ENCODE measurements at places on chromosomes 5 and 9.

DNA sequence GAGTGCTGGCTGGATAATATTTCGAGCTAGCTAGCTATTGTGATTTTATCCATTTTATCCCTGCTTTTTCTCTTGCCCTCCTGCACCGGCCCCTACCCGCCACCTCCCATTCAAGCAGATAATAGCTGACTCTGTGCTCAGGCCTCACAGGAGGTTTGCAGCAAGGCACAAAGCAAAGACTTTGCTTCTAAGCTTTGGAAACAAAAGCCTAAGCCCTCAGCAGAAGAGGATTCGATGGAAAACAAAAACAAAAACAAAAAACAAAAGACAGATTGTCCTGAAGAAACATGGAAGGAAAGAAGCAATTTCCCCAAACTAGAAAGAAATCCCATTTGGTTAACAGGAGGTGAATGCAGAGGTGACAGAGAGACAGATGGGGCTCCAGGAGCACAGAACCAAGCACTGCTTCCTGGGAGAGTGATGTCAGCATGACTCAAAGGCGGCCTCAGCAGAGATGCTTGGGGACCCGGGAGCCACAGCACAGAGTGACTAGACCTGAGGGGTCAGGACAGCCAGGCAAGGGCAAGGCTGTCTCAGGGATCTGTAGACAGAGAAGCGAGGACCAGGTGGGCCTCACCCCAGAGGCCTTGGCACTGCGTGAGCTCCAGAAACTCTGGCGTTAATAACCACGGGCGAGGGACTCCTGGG, 28.4 kb downstream of the MTX3 start:
- no peak for DNase-seq

- no peak for DNase-seq
These were observed 6.2 kb downstream of the REEP5 start for GRCh38 chr5:112915831-112916230.

GRCh38 chr9:108444400-108445358, 411.1 kb downstream of the ACTL7B start:
- peak; percentile 93 for DNase-seq

DNA sequence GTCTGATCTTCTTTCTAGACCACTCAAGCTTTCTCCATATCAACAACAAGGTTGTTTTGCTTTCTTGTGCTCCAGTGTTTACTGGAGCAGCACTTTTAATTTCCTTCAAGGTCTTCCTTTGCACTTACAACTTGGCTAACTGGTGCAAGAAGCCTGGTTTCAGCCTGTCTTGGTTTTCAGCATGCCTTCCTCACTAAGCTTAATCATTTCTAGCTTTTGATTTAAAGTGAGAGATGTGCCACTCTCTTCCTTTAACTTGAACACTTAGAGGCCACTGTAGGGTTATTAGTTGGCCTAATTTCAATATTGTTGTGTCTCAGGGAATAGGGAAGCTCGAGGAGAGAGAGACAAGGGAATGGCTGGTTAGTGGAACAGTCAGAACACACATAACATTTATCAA, 13.4 kb downstream of the AK3 start:
- DNase-seq: no peak

DNA sequence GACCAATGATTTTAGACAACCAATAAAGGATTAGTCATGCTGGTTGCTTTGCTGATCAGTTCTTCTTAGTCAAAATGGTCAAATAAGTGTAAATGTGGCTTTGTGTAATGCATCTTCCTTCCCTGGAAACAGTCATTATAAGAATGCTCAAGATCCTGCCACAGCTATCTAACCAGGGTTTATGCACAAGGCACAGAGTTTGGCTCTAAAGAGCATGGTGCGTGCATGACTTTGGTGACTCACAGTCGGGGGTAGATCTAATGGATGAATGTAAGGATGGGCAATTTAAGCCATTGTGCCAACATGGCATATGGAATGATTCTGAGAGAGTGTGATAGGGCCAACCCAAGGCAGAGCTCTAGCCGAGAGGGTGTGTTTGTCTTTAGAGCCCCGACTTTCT, 6.5 kb downstream of the LIX1 start:
- no peak for DNase-seq

DNA sequence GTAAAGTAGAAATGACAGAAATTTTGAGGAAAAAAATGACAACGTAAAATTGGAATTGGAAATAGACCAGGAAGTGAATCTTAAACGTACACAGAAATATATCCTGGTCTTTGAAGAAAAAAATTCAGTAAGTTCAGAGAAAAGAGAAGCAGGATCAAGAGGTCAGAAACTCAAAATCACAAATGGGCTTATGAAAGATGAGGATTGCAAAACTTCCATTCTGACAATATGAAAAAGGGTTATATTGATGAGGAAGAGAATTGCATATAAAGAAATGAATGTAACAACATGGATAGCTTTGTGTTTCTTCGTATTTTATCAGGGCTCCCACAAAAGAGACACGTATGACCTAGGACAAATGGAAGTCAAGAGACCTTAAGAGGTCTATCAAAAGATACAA, 58.1 kb downstream of the OXCT1 start:
- DNase-seq: no peak

GRCh38 chr5:153601377-153601776, 110.9 kb downstream of the GRIA1 start:
- DNase-seq: no peak
